IMR-90 (cell line): ENCODE measurements at places on chromosomes 5 and 9. TPM values are rescaled to one million over a fixed set of nuclear protein-coding genes. Genes with fewer than 3 reads are reported as not detected.

CKMT2 gene
- total RNA-seq, result 0.28 and 0.36 TPM in 2 replicates

DNA sequence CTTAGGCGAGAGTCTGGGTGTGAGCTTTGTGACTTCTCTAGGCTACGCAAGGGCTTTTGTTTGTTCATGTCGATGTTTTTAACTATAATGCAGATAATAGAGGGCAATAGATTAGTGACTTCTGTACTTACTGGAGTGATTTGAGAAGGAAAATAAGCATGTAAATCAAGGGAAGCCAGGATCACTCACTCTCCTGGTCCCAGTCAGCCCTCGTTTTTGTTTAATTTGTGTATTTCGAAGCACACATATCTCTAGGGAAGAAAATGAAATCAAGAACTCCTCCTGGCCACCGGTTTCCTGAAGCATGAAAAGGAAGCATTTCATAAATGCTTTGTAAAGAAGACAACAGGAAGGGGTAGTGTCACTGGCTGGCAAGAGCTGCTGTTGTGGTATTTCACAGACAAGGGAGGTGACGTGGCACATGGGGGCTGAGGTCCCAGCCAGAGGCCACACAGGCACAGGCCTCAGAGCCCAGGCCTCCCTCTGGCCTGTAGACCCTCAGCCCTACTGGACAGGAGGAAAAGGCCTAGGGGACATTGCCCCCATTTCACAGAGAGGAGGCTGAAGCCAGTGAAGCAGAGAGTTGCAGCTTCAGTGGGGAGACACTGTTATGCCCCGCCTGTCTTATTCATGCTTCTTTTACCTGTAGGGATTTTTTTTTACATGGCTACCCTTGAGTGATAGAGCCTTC, 34.1 kb downstream of the IRF1 start:
- no peaks in the 10 kb centered on the region for H3K27me3 ChIP-seq
- DNase-seq, result no peak
- peaks cover 1% of the 10 kb centered on the region; the same call in 1 of the 2 replicates for H3K36me3 ChIP-seq
- H3K27ac ChIP-seq, result peak overlapping the region; percentile 57
- H3K4me3 ChIP-seq, result no peak overlapping the region

DNA sequence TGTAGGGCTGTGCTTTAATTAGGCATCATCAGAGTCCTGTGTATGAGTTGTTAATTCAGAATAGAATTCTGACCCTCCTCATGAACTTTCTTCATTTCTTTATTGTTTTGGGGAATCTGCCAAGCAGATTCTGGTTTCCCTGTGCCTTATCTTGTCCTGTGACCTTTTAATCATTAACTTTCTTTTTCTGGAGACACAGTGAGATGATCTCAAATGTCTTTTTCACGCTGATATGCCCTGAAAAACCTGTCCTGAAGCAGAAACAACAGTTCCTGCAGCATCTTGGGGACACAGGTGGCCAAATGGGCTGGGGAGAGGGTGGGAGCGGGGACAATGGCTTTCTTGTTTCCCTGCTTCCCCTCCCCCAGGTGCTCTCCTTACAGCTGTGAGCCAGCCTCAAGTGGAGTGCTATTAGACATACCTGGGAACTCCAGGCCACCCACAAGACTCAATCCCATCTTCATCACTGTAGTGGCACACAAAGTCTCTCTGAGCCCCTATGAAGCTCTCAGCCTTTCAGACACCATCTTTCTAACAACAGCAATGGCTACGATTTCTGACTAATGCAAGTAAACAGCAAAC, 213.8 kb downstream of the ATP10B start:
- H3K4me3 ChIP-seq, result no peak overlapping the region
- no peaks in the 10 kb centered on the region for H3K27me3 ChIP-seq
- no peak for DNase-seq
- H3K4me1 ChIP-seq, result no peaks in the 10 kb centered on the region
- H3K27ac ChIP-seq, result no peak overlapping the region

DNA sequence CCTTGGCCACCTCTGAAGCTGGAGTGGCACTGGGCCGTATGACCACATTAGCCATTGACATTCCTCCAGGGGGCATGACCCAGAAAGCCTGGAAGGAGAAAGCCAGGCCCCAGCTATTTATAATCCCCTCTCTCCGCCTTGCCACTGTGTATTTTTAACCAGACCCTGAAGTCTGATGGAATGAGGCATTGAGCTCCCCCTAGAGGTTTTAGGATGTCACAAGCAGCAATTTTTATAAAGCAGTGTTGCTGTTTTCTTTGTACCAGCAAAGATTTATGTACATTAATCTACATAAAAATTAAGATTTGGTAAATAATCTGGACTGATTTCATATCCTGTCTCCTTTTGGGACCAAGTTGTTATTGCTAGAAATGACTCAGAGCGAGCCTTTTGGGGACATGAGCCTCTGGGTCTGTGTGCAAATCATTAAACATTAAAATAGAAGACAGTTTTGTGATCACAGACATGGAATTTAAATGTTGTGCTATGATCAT, 127.1 kb downstream of the TRIO start:
- H3K4me3 ChIP-seq, result no peak overlapping the region
- H3K4me1 ChIP-seq, result peaks cover 34% of the 10 kb centered on the region
- peak overlapping the region; percentile 89 for H3K27ac ChIP-seq

DNA sequence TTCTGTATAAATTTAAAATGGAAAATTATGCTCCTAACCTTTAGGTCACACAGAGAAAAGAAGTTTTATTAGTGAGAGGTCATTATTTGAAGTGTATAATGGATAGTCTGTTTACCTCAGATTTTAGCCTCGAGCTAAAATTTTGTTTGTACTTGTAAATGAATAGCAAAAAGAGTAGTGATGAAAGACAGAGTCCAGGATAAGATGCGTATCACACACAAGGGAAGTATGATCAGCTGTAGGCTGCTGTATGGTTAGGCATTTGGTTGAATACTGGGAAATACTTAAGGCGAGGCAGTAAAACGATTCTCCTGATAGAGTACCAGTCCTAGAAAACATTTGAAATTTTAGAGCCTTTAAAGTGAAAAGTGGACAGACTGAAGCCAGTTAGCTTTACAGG, 92.7 kb downstream of the FBXL7 start:
- no peak for DNase-seq
- H3K4me3 ChIP-seq, result no peak overlapping the region
- H3K36me3 ChIP-seq, result no peaks in the 10 kb centered on the region
- no peaks in the 10 kb centered on the region for H3K27me3 ChIP-seq
- H3K4me1 ChIP-seq, result no peaks in the 10 kb centered on the region
- H3K27ac ChIP-seq, result no peak overlapping the region

GRCh38 chr5:123696921-123697341, 185.0 kb downstream of the CSNK1G3 start:
- no peaks in the 10 kb centered on the region for H3K27me3 ChIP-seq
- no peaks in the 10 kb centered on the region for H3K36me3 ChIP-seq
- H3K27ac ChIP-seq, result no peak overlapping the region
